ENCODE measurements at places on chromosomes 7 and 10.

DNA sequence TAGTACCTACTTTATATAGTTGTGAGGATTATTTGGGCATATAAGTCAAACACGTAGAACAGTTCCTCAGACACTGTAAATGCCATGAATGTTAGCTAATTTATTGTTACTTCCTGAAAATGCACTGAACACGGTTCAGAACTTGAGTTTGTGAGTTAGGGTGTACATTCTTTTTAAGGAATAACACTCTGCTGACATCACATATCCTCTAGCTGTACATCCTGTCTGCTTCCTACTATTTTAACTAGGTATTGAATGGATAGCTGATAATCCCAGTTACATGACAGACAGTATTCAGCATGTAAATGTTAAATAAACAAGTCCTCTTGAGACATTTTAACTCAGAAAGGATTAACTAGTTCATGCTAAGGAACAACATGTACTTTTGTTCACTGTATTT, 16.0 kb downstream of the SAMD8 start:
- no peak for DNase-seq

- DNase-seq = no peak
Observed at GRCh38 chr10:68196701-68197100, 35.2 kb downstream of the ATOH7 start.

DNA sequence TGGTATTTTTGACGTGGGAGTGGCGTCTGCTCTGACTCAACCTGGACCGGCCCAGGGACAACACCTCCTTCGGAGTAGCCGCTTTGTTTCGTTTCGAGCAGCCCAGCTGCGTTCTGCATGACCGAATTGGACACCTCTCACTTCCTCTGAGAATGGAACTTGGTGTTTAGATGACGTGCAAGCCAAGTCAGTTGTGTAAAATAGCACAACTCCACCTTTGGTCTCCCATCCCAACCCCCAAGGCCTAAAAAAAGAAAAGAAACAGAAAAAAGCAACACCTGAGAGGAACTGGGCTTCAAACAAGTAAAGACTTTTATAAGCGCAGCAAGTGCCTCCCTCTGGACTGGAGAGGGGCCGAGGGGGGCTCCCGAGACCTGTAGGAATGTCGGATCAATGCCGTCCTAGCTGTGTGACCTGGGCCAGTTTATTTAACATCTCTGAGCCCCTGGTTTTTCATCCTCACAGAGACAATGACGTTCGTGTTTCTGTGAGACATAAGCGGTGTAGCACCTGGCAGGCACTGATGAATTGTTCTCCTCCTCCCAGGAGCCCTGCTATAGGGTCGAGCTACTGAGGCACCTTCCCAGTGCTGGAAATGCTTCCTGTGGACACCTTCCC, 52.0 kb upstream of the SMNDC1 start:
- DNase-seq = no peak

DNA sequence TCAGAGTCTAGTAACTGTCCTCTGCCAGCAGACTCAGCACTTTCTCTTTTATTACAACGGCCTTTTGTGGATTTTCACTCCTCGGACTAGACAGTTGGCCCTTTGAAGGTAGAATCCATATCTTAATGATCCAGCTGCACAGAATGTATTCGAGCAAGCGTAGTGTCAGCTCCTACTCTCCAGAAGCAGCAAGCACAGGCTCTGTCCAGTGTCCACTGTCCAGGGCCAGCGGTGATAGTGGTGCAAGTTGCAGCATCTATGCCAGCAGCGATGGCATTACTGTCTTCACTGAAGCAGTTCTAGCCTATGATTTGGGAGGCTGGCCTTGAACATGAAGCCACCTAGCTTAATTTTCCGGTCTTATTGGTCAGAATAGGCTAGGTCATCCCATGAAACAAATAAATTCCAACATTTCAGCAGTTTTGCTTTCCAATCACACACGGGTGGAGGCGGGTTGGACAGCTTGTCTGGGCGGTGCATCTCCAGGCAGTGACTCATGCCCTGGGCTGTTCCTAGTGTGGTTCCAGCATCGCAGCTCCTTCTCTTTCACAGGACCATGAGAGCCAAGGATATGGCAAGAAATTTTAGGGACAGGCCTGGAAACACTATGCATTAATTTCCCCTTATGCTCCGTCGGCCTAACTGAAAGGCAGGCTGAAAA, 108.6 kb upstream of the KCNMA1 start:
- DNase-seq = no peak

DNA sequence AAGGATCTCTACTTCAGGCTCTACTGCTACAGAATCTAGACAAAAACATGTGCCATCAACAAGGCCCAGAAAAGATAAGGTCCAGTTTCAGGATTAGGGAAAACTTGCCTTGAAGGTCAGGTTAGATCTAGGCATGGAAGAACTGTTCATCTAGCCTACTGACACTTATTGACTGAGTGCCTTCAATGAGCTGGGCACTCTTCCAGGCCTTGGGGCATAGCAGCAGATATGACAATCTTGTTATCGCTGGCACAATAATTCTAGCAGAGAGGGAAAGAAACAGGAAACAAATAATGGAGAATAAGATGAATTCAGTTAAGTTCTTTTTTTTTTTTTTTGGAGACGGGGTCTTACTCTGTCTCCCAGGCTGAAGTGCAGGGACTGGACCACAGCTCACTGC, 71.6 kb downstream of the ADCYAP1R1 start:
- no peak for DNase-seq

DNA sequence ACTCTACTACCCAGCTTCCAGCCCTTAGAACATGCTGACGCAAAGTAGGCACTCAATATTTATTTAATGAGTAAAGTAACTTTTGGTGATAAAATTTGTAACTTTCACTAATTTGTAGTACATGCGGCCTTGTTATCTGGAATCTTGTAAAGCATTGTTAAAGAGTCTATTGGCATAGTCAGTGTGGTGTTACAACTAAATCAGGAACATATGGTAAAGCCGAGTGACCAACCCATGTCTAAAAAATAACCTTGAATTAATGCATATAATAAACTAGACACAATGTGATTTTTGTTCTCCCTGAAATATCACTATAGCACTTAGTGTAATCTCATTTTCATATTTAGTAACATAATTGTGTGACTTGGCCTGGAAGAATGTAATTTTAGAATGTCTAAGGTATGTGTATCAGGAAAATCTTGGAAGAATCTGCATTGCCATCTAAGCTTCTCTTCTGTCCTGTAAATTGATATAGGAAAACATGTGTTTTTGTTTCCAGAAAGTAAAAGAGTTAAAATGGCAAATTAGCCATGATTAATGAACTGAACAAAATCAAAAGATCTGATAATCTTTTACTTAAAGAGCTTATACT, 256.7 kb upstream of the GNAI1 start:
- no peak for DNase-seq

GRCh38 chr7:95509199-95509598, 23.5 kb downstream of the ASB4 start:
- DNase-seq = no peak

DNA sequence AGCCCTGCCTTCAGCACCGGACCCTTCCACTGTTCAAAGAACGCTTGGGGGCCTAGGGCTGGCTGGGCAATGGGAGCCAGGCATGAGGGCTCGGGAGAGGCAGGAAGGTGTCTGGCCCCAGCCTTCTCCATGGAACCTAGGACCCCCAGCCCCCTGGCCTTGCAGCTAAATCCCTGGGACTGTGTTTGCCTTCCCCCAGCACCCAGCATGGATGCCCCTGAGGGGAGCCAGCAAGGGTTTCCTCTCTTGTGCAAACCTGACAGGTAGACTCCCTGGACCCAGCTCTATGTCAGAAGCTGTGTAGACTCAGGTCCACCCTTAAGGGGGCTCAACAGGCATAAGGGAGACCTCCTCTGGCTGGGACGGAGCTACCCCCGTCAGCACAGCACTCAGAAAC, 288.0 kb downstream of the GRID1 start:
- no peak for DNase-seq

GRCh38 chr7:14687777-14688176, 214.8 kb downstream of the DGKB start:
- DNase-seq = no peak

- no peak for DNase-seq
Observed at GRCh38 chr7:76392531-76393115, 16.9 kb downstream of the SSC4D start.

GRCh38 chr7:81605493-81605892, 164.4 kb downstream of the HGF start:
- no peak for DNase-seq

DNA sequence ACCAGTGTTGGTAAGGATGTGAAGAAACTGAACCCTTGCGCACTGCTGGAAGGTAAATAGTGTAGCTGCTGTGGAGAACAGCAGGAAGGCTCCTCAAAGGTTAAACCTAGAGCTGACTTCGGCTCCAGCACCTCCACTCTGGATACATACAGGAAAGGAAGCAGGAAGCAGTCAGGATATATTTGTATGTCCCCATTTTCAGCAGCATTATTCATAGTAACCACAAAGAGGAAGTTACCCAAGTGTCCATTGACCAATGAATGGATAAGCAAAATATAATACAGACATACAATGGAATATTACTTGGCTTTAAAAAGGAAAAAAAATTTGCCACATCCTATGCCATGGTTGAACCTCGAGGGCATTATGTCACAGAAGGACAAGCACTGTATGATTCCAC, 15.0 kb downstream of the RET start:
- no peak for DNase-seq

- no peak for DNase-seq
Observed at GRCh38 chr10:126919426-126919825, 14.2 kb downstream of the DOCK1 start.
